ENCODE measurements at places on chromosomes 6 and 20. TPM values are rescaled to one million over a fixed set of nuclear protein-coding genes. Genes with fewer than 3 reads are reported as not detected.

- H3K27me3 ChIP-seq, result no peaks in the 10 kb centered on the region
- no peak overlapping the region for H3K4me3 ChIP-seq
- H3K27ac ChIP-seq, result peak overlapping the region; percentile 5
- H3K4me1 ChIP-seq, result no peaks in the 10 kb centered on the region
- no peak for DNase-seq
- H3K36me3 ChIP-seq, result no peaks in the 10 kb centered on the region
Measured at GRCh38 chr6:43812850-43813578, 43.0 kb downstream of the VEGFA start.

GRCh38 chr6:160523223-160523622 is 140.9 kb downstream of the LPA start:
- peak overlapping the region; percentile 17 for H3K4me3 ChIP-seq
- H3K36me3 ChIP-seq, result peaks cover 4% of the 10 kb centered on the region
- H3K27me3 ChIP-seq, result no peaks in the 10 kb centered on the region
- DNase-seq, result no peak

- no peak overlapping the region for H3K27ac ChIP-seq
- H3K27me3 ChIP-seq, result peaks cover 14% of the 10 kb centered on the region
- H3K36me3 ChIP-seq, result no peaks in the 10 kb centered on the region
- H3K4me1 ChIP-seq, result peaks cover 11% of the 10 kb centered on the region
Measured at GRCh38 chr6:699319-699718, 6.4 kb upstream of the EXOC2 start.

- H3K27ac ChIP-seq, result no peak overlapping the region
- H3K4me3 ChIP-seq, result no peak overlapping the region
- peaks cover 12% of the 10 kb centered on the region for H3K36me3 ChIP-seq
- DNase-seq, result no peak
- no peaks in the 10 kb centered on the region for H3K27me3 ChIP-seq
Measured at GRCh38 chr6:157181649-157182048, 141.7 kb downstream of the TMEM242 start.

GRCh38 chr6:36969240-36969691 is 14.7 kb downstream of the PI16 start:
- DNase-seq, result no peak
- H3K27me3 ChIP-seq, result no peaks in the 10 kb centered on the region
- H3K27ac ChIP-seq, result no peak overlapping the region
- peaks cover 7% of the 10 kb centered on the region for H3K36me3 ChIP-seq
- H3K4me3 ChIP-seq, result no peak overlapping the region
- no peaks in the 10 kb centered on the region for H3K4me1 ChIP-seq

- H3K36me3 ChIP-seq, result peaks cover 85% of the 10 kb centered on the region
- no peak overlapping the region for H3K4me3 ChIP-seq
- H3K4me1 ChIP-seq, result no peaks in the 10 kb centered on the region
- no peak for DNase-seq
Measured at GRCh38 chr20:24977797-24978196, 14.8 kb downstream of the APMAP start.

- peak overlapping the region; percentile 49 for H3K4me3 ChIP-seq
- H3K27me3 ChIP-seq, result peaks cover 12% of the 10 kb centered on the region
- no peaks in the 10 kb centered on the region for H3K36me3 ChIP-seq
- H3K4me1 ChIP-seq, result peaks cover 21% of the 10 kb centered on the region
- no peak for DNase-seq
- H3K27ac ChIP-seq, result no peak overlapping the region
Measured at GRCh38 chr6:28615955-28616747, 90.5 kb downstream of the GPX5 start.

- no peaks in the 10 kb centered on the region for H3K36me3 ChIP-seq
- H3K4me3 ChIP-seq, result no peak overlapping the region
- no peak overlapping the region for H3K27ac ChIP-seq
- DNase-seq, result no peak
- no peaks in the 10 kb centered on the region for H3K27me3 ChIP-seq
Measured at GRCh38 chr6:121660277-121660676, 224.8 kb downstream of the GJA1 start.

- H3K4me1 ChIP-seq, result no peaks in the 10 kb centered on the region
- DNase-seq, result no peak
- no peak overlapping the region for H3K27ac ChIP-seq
- H3K27me3 ChIP-seq, result no peaks in the 10 kb centered on the region
- no peaks in the 10 kb centered on the region for H3K36me3 ChIP-seq
Measured at GRCh38 chr6:75318900-75319299, 34.3 kb upstream of the TMEM30A start.

GRCh38 chr6:162181741-162182401 is 545.7 kb downstream of the PRKN start:
- H3K27ac ChIP-seq, result no peak overlapping the region
- no peaks in the 10 kb centered on the region for H3K36me3 ChIP-seq
- no peak for DNase-seq

DNA sequence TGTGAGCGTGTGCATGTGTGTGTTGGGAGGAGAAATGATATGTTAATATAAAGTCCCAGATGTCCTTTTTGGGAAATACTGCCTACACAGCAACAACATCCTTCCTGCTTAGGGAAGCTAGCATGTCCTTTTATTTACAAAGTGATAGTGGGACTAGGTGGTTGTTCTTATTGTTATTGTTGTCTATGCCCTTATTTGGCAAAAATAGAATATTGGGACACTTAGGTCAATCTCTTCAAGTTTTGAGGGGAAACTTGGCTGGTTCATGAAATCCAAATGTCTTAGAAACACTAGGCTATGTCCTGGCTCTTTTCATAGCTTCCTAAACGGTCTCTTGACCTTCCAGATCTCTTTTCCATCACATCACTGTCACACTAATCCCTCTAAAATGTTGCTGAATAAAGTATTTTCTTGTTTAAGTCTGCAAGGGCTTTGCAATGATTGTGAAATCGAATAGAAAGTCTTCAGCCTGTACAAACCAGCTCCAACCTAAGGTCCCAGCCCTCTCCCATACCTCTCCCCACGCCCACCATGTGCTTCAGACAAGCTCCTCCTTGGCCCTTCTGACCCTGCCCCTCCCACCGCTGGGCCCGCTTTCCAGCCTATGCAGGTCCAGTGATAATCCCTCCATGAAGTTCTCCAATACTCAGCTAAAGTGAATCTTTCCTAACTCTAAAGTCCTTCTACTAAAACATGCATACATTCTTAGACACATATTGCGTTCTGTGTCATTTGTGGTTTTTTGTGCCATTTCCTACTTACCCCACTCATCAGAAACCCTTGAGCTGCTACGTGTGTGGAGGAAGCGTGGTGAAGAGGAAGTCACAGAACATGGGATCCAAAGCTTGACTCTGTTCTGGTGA is 205.1 kb downstream of the LY86 start:
- no peak overlapping the region for H3K27ac ChIP-seq
- H3K27me3 ChIP-seq, result no peaks in the 10 kb centered on the region
- no peaks in the 10 kb centered on the region for H3K4me1 ChIP-seq
- no peak overlapping the region for H3K4me3 ChIP-seq

- H3K27me3 ChIP-seq, result no peaks in the 10 kb centered on the region
- H3K4me3 ChIP-seq, result no peak overlapping the region
- H3K4me1 ChIP-seq, result no peaks in the 10 kb centered on the region
- DNase-seq, result no peak
Measured at GRCh38 chr6:71977884-71978283, 91.5 kb downstream of the RIMS1 start.

DNA sequence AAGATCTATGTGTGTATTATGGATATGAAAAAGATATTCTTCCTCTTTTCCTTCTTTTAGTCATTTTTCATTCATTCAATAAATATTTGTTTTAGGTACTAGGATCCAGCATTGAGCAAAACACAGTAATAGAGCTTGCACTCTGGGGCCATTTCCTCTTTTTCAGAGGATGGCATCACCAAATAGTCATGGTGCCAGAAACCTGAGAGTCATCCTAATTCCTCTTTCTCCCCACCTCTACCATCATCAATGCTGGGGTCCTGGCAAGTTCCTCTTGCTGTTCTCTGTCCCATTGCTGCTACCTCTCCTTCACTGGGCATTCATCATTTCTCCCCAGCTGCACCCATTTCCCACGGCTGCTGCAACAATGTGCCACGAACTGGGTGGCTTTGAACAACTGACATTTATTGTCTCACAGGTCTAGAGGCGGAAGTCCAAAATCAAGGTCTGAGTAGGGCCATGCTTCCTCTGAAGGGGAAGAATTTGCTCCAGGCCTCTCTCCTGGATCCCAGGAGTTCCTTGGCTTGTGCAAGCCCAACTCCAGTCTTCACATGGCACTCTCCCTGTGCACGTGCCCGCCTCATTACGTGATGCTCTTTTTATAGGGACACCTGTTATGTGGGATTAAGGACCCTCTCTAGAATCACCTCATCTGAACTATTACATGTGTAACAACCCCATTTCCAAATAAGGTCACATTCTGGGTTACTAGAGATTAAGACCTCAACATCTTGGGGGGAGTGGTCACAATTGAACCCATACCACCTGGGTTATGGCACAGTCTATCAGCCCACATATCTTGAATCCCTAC is 9.5 kb upstream of the IGF2R start:
- no peaks in the 10 kb centered on the region for H3K36me3 ChIP-seq
- H3K27ac ChIP-seq, result peak overlapping the region; percentile 82
- peaks cover 43% of the 10 kb centered on the region for H3K27me3 ChIP-seq
- no peak overlapping the region for H3K4me3 ChIP-seq

DNA sequence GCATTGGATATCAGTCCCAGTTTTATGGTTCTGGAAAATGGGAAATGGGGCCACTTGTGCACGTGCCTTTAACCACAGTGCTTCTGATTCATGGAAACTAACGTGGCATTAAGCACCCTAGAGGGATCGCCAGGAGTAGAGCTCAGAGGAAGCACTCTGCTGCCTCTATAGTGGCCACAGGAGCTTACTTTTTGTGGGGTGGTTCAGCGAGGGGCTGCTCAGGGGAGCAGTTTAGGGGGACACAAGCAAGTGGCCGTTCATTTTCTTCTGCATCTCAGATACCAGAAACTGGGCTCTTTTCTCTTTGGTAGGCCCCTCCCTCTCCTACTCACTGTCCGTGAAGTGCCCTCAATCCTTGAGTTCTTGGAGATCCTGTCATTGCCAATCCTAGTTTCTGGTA is 28.5 kb downstream of the AGPAT4 start:
- no peaks in the 10 kb centered on the region for H3K27me3 ChIP-seq
- H3K27ac ChIP-seq, result no peak overlapping the region
- peaks cover 33% of the 10 kb centered on the region for H3K4me1 ChIP-seq
- no peak for DNase-seq

GRCh38 chr6:1609041-1609647 is 571 bp upstream of the FOXC1 start:
- H3K27ac ChIP-seq, result no peak overlapping the region
- H3K27me3 ChIP-seq, result peaks cover 75% of the 10 kb centered on the region
- H3K36me3 ChIP-seq, result peaks cover 2% of the 10 kb centered on the region
- peak overlapping the region; percentile 68 for H3K4me3 ChIP-seq

DNA sequence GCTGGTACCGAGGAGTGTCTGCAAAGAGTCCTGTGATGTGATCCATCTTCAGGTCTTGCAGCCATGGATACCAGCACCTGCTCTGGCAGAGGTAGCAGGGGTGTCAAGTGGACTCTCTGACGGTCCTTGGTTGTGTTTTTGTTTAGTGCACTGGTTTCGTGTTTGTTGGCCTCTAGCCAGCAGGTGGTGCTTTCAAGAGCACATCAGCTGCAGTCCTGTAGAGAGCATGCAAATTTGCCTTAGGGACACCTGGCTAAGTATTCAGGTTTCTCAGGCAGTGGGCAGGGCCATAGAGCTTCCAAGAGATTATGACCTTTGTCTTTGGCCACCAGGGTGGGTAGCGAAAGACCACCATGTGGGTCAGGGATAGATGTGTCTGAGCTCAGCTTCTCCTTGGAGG is 14.5 kb upstream of the RGS17 start:
- H3K27me3 ChIP-seq, result peaks cover 19% of the 10 kb centered on the region
- H3K36me3 ChIP-seq, result no peaks in the 10 kb centered on the region
- DNase-seq, result no peak
- no peaks in the 10 kb centered on the region for H3K4me1 ChIP-seq

- H3K4me1 ChIP-seq, result peaks cover 14% of the 10 kb centered on the region
- H3K4me3 ChIP-seq, result no peak overlapping the region
- no peak for DNase-seq
- H3K27me3 ChIP-seq, result no peaks in the 10 kb centered on the region
- no peak overlapping the region for H3K27ac ChIP-seq
Measured at GRCh38 chr6:165186041-165186440, 123.4 kb downstream of the C6orf118 start.

GRCh38 chr6:112717856-112718255 is 370.7 kb downstream of the RFPL4B start:
- H3K27me3 ChIP-seq, result no peaks in the 10 kb centered on the region
- no peak for DNase-seq
- H3K4me3 ChIP-seq, result no peak overlapping the region
- no peaks in the 10 kb centered on the region for H3K36me3 ChIP-seq
- H3K4me1 ChIP-seq, result no peaks in the 10 kb centered on the region
- H3K27ac ChIP-seq, result no peak overlapping the region

- H3K4me3 ChIP-seq, result no peak overlapping the region
- no peaks in the 10 kb centered on the region for H3K36me3 ChIP-seq
- H3K27ac ChIP-seq, result no peak overlapping the region
- H3K27me3 ChIP-seq, result no peaks in the 10 kb centered on the region
- H3K4me1 ChIP-seq, result peaks cover 25% of the 10 kb centered on the region
Measured at GRCh38 chr6:25038999-25039398, 103.2 kb upstream of the RIPOR2 start.

- no peak overlapping the region for H3K27ac ChIP-seq
- DNase-seq, result no peak
- no peaks in the 10 kb centered on the region for H3K36me3 ChIP-seq
Measured at GRCh38 chr6:144897441-144897921, 612.3 kb downstream of the UTRN start.

DNA sequence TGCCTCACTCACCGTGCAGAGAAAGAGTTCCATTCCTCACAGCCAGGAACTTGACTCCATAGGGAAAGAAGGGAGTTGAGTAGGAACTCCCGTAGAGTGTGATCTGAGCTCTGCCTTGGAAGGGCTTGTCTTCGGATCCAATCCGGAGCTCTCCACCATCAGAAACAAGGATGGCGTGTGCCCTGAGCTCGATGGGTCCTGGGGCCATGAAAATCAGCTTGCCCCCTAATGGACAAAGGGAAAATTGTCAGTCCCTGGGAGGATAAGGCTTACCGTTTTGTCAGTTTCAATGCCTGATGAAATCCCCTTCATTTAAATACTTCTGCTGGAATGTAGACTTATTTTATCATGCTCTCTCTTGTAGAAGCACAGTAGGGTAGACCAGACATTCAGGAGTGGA is 153.3 kb downstream of the PKHD1 start:
- H3K36me3 ChIP-seq, result no peaks in the 10 kb centered on the region
- no peak overlapping the region for H3K27ac ChIP-seq
- DNase-seq, result no peak
- H3K4me3 ChIP-seq, result no peak overlapping the region

- no peaks in the 10 kb centered on the region for H3K36me3 ChIP-seq
- no peaks in the 10 kb centered on the region for H3K27me3 ChIP-seq
- H3K27ac ChIP-seq, result no peak overlapping the region
Measured at GRCh38 chr6:124420116-124420840, 542.0 kb upstream of the RNF217 start.

ZKSCAN4 gene
- 8.1 TPM for total RNA-seq

SRSF3 gene
- total RNA-seq, result 636 TPM

TMEM244 gene
- not detected for total RNA-seq

CASP8AP2 gene
- total RNA-seq, result 38.3 TPM

LRRN4 gene
- not detected for total RNA-seq

TREML1 gene
- total RNA-seq, result not detected

FOXA2 gene
- 0.09 TPM for total RNA-seq

PXDC1 gene
- 4.8 TPM for total RNA-seq

CLIC1 gene
- total RNA-seq, result 305 TPM

COL19A1 gene
- not detected for total RNA-seq

HLA-DRB1 gene
- 0.84 TPM for total RNA-seq

USP49 gene
- 25.1 TPM for total RNA-seq

Measured in neural crest cell (in vitro differentiated cells).